ENCODE measurements at places on chromosomes 5 and 9. TPM values are rescaled to one million over a fixed set of nuclear protein-coding genes. Genes with fewer than 3 reads are reported as not detected.

LCN15 gene
- total RNA-seq = not detected

MARCHF6 gene
- total RNA-seq = 77.3 TPM

SARDH gene
- not detected for total RNA-seq

CDKN2B gene
- total RNA-seq = not detected

GFPT2 gene
- 34.6 TPM for total RNA-seq

DAB2 gene
- total RNA-seq = 15.6 TPM

PCDHAC1 gene
- total RNA-seq = 1.4 TPM

RANBP17 gene
- total RNA-seq = 3.0 TPM

CATSPER3 gene
- total RNA-seq = 0.49 TPM
